ENCODE measurements at places on chromosomes 4 and X.

DNA sequence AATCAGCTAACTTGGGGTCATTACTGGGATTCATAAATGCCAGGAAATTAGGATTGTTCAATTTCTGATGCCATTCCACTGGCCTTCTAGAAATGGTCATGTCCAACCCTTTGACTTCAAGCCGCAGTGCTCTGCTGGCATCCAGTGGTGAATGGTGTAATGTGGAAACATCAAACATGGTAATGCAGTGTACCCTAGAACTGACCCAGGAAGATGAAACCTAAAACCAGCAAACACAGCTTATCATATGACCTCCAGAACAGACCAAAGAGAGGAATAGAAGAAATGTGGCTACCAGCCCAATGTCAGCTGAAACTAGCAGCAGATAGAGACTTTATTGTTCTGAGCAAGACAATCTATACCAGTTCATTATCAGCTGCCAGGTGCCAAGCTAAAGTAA is 13.8 kb downstream of the CXCL13 start:
- DNase-seq: no peak

GRCh38 chrX:2226182-2226581 is 274.6 kb downstream of the DHRSX start:
- no peak for DNase-seq

DNA sequence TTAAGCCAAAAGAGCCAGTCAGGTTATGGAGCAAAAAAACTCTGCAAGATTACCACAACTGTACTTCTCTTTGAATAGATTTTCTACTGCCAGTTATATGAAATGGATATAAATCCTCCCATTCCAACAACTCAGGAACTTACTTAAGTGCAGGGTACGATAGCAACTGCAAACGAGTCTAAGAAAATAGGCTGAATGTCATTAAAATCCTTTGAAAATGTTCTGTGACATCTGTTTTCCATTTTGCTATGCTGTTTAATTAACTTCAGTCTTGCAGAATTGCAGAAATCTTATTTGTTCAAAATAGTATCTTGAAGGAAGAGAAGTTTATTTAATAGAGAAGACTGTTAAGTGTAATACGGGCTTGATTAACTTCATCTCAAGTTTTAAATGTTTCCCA is 243.8 kb downstream of the PALLD start:
- no peak for DNase-seq

GRCh38 chr4:179709961-179710624 is 2267.9 kb upstream of the AGA start:
- DNase-seq: no peak

GRCh38 chrX:41348551-41348950 is 14.6 kb downstream of the DDX3X start:
- DNase-seq: no peak

DNA sequence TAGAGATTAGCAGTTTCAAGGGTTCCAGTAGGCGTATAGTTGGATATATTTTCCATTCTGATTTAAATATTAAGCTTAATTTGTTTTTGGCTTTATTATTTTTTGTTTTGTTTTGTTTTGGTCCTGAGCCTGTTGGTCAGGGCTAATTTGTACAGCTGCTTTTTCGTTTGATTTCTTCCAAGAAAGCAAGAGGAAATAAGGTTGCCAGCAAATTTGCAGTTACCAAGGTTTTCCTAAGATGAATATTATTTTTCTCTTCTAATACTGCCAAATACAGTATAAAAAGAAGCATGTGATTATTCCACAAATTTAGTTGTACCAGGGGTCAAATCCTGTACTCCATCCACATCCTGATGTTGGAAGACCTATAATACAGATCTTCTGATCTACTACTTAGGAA is 24.9 kb downstream of the PLAC1 start:
- no peak for DNase-seq

DNA sequence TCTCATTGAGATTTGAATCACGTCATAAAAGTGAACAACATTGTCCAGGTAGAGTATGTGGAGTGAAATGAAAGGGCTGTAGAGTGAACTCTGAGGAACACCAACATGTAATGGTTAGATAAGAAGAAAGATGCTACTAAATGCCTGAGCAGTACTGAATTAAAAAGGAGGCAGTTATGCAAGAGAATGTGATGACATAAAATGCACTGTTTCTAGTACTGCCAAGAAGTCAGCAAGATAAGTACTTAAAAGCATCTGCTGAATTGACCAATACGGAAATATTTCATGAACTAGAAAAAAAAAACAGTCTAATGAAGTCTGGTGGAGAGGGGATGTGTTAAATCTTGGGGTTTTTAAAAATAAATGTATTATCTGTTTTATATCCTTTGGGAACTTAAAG is 583.8 kb upstream of the GALNT7 start:
- no peak for DNase-seq

DNA sequence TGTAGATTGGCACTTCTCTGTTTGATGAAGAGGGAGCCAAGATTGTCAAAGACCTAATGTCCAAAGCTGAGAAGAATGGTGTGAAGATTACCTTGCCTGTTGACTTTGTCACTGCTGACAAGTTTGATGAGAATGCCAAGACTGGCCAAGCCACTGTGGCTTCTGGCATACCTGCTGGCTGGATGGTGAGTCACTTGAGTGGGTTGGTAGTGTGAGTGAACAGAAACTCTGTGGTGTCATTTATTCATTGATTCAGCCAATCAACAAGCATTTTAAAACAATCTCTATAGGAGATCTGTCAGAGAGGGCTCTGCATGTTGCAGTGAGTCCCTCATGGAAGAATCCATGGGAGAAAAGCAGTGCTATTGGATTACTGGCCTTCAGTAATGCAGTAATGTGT is 16.3 kb downstream of the TAF9B start:
- DNase-seq: no peak

GRCh38 chr4:2365913-2366210 is 52.6 kb downstream of the ZFYVE28 start:
- DNase-seq: no peak

- no peak for DNase-seq
These were observed 153.4 kb downstream of the PPARGC1A start for GRCh38 chr4:23736466-23736865.

DNA sequence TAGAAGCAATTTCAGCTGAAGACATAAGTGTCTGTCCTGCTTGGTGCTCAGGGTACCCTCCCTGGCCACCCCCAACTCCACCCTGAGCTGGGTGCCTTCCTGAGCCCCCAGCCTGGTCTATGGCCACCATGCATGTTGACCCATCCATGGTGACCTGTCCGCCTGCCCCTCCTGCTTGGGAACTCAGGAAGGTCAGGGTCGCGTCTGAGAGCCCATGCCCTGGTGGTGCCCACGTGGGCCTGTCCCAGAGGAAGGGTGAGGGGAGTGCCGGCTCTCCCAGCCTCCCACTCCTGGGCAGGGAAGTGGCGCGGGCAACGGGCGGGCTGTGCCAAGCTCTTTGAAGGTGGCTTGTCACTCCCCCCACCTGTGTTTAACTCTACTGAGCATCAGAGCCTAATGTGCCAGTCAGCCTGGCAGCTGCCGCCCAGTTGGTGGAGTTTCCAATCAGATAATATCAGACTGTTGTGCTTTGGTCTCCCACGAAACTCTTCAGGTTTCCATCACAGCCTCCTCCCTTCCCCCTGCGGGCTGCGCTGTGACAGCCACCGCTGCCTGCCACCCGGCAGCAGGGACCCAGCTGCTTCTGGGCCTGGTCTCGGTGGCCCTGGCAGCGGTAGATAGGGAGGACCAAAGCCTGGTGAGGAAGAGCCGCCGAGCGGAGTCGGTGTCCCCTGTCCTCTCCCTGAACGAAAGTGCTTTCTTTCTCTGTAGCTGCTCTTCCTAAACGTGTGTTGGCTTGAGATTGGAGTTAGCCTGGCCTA is 4.8 kb downstream of the SH3BP2 start:
- DNase-seq: no peak

DNA sequence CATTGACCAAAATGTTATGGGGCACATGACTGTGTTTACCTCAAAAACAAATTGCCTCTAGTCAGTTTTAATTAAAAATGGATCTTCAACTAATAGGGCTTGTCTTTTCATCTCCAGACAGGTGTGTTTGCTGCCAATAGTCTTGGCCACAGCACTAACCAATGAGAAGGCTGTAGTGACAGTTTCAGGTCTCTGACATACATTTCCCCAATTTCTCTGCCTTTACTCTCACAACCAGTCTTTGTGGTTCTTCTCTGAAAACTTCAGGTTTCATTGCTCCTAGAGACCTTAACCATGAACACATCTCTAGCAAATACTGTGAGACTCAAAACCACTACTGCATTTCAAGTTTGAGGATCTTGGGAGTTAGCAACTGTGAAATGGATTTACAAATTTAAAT is 3.5 kb upstream of the EDNRA start:
- DNase-seq: no peak

- peak; percentile 37 for DNase-seq
These were observed 52.5 kb upstream of the ANTXR2 start for GRCh38 chr4:80125252-80126177.

DNA sequence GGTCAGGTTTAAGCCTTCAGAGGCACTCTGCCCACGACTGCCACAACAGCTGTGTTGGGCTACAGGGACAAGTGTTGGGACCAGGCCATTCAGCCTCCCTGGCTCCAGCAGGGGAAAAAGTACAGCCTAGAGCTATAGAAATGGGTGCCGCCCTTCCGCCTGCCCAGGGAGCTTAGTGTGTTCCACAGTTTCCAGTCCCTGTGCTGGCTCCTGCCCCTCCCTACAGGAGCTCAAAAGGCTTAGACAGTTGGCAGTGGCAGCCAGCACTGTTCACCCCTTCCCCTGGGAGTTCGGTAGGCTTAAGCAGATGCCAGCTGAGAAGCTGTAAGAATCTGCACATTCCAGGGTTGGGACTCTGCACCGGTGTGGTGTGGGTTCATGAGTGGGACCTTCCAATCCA is 408.2 kb upstream of the INTU start:
- no peak for DNase-seq

DNA sequence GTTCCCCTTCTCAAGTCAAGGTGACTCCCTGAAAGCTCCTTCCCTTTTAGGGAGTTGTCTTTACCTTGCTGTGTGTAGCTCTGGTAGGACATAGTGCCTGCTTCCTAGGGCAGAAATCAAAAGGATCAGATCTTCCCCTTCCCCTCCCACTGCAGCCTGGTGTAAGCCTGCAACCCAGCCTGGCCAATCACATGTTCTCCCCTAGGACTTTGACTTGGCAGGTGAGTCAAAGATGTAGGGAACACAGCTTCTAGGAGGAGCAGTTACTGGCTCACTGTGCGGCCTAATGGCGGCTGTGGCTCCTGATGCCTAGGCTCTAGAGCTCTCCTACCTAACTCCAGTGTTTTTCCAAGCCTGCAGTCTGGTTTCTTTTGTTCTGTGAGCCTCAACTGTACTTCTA is 103.9 kb downstream of the AASDH start:
- DNase-seq: no peak

GRCh38 chr4:23881674-23882337 is 8.0 kb downstream of the PPARGC1A start:
- DNase-seq: peak; percentile 40

DNA sequence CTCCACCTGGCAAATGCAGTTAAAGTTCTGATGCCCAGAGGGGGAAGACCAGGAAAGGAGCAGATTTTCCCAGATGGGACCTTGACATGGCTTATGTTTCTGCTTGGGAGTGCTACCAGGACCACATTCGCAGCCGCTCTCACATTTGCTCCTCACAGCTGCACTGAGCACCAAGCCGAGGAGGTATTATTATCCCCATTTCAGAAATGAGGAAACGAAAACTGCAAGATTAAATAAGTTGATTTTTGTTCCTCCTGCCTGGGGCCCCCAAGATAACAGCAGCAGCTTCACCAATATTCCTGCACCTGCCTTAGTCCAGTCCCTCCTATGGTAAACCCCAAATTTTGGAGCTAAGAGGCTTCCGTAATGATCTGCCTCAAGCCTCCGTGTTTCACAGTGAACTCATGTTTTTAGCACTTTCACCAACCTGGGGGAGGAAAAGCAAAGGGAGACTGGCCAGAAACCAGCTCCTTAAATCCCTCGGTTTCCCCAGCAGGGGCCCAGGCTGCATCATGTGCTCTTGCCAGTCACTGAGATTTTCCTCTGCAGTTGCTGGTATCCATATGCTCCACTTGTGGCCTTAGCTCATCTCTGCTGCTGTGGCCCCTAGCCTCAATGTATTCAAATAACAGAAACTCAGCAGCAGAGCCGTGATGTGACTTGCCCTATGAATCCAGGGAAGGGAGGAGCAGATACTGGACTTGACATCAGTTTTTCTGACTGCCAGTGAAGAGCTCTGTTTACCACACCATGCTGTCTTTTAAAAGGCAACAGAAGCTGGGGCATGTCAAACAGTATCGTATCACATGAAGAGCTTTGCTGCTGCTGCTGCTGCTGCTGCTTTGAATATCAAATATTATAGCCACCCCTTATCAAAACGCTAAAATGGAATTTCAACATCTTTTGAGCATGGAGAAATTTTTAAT is 95.5 kb upstream of the KLHL13 start:
- no peak for DNase-seq

DNA sequence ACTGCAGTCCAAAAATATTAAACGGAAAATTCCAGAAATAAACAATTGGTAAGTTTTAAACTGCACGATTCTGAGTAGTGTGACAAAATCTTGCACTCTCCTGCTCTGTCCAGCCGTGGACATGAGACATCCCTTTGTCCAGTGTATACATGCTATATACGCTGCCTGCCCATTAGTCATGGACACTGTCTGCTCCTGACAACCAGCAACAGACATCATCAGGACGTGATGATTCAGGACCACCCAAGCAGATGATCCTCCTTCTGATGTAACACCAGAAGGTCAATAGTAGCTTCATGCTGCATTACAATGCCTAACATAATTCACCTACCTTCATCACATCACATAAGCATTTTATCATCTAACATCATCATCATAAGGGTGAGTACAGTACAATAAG is 36.3 kb downstream of the ATRX start:
- no peak for DNase-seq

DNA sequence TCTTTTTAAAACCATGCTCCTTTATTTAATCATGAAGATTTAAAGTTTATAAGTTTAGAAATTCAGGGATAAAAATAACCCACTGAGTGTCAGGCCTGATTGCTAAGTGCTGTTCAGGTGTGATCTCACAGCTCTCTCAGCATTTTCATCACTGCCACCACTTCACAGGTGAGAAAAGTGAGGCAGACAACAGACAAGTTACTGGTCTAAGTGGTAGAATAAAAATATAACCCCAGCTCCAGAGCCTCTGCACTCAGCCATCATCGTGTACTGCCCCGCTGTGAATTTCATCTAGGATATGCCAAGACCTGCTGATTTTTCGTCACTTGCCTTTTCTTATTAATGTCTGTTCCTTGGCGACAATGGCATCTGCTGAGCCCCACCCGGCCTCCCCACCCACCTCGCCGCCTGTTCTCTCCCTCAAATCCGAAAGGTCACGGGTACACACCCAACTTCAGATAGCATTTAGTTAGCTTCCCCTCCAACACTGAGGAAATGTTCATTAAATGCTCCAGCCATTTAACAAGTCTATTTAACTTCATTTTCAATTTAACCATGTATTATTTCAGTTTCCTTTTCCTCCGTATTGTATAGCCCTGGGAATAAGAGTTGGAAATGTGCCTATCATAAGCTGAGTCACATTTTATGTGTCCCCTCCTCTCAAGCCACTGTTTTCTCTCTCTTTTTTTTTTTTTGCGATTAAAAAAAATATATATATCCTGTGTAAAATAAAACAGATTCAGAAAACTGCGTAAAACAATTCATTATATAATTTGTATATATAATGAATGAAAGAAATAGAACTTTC is 236.5 kb downstream of the CBR4 start:
- DNase-seq: no peak
